ENCODE measurements at places on chromosomes 2 and 18. TPM values are rescaled to one million over a fixed set of nuclear protein-coding genes. Genes with fewer than 3 reads are reported as not detected.

Gene SNORC
- total RNA-seq = 0.69 TPM

Gene ABCG8
- not detected for total RNA-seq

Gene ME2
- 77.1 TPM for total RNA-seq

- no peak for DNase-seq
These were observed 10.6 kb downstream of the FAP start for GRCh38 chr2:162232671-162233070.

DNA sequence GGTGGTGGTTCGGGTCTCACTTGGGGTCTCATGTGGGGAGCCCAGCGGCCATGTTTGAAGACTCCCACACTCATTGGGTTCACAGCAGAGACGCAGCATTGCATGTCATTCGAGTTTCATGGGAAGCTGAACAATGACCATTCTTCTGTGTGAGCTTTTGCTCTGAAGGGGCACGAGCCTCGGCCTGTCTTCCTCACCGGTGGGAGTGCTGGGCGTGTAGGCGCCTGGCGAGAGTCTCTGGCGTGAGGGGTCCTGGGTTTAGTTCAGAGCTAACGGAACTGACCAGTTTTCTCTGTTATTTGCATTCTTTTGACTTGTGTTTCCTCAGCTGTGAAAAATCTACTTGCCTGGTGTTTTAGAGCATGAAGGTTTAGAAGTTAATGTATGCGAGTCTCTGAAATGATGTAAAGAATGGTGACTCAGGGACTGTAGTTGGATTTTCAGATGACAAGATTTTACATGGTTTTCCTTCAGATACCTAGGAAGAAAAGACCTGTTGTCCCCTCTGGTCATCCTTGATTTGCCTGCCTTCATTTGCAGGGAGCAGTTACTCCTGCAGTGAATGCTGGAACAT, 98.1 kb downstream of the ARMC9 start:
- peak; percentile 26 for DNase-seq

GRCh38 chr2:241929551-241930490, 60.3 kb downstream of the RTP5 start:
- DNase-seq = no peak
